NCI-H1092 treated with DMSO at 0.1 percent for 48 hours (cell line): ENCODE measurements at places on chromosomes 13 and 19.

DNA sequence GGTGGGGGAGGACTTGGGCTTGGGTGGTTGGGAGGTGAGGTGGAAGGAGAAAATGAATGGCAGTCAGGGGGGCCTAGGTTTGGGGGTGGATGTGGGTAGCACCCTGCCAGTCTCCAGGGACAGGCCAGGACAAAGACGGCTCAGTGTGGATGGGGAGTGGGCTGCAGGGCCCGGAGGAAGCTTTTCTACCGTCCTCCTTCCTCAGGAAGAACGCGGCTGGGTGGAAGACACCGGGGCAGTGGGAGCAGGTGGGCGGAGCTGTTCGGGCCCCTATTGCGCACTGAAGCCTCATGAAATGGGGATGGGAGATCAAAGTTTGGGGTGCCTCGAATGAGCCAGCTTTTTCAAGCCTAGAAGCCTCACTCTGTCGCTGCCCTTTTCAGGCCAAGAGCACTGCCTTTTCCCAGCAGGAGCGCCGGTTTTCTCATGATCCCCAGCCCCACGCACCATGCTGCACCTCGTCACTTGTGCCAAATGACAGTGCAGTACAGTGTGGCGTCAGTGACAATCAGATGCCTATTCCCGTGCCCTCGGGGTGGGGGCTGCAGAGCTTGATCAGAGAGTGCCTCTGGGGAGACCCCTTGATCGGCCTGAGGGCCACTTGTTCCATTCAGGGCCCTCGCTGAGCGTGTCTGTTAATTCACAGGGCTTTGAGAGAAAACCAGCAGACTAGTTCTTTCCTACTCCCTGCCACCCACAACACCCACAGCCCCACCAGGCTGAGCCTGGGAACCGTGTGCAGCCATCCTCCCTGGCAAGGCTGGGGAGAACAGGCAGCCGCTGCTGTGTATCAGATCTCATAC, 1.5 kb downstream of the CALM3 start:
- DNase-seq, result no peak

DNA sequence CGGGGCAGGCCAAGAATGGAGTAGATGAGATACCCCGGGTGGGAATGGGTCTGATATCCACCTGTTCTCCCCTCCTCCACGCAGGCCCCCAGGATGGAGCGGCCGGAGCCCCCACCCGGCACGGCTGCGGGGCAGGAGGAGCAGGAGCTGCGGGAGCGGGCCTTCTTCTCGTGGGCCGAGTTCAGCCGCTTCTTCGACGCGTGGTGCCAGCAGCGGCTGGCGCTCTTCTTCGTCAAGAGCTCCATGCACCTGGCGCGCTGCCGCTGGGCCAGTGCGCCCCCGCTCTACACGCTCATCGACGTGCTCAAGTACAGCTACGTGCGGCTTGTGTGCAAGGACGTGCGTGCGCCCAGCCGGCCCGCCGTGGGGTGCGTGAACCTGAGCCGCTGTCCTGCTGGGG, 1.2 kb downstream of the ZSWIM9 start:
- DNase-seq, result peak; percentile 25

GRCh38 chr13:25840931-25841330, 210.9 kb downstream of the SHISA2 start:
- DNase-seq, result no peak

DNA sequence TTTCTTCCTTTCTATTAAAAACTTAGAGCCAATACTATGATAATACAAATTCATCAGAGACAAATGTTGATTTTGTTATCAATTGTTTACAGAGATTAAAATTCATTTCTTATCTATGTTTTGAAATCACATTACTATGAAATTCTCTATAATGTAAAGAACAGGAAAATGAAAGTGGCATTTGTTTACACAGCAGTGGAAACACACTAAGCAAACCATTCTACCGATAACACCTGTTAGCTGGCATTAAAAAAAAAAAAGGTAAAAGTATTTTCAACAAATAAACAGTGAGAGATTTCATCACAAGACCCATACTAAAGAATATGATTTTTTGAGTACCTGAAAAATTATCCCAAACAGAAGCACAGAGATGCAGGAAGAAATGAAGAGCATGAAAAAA, 4.8 kb upstream of the CCDC70 start:
- no peak for DNase-seq

GRCh38 chr13:49134305-49134704, 85.8 kb upstream of the MLNR start:
- no peak for DNase-seq
